HL-60 (cell line): ENCODE measurements at places on chromosomes 1 and 21.

- no peak for DNase-seq
Observed at GRCh38 chr1:61444288-61444687, 280.7 kb downstream of the TM2D1 start.

DNA sequence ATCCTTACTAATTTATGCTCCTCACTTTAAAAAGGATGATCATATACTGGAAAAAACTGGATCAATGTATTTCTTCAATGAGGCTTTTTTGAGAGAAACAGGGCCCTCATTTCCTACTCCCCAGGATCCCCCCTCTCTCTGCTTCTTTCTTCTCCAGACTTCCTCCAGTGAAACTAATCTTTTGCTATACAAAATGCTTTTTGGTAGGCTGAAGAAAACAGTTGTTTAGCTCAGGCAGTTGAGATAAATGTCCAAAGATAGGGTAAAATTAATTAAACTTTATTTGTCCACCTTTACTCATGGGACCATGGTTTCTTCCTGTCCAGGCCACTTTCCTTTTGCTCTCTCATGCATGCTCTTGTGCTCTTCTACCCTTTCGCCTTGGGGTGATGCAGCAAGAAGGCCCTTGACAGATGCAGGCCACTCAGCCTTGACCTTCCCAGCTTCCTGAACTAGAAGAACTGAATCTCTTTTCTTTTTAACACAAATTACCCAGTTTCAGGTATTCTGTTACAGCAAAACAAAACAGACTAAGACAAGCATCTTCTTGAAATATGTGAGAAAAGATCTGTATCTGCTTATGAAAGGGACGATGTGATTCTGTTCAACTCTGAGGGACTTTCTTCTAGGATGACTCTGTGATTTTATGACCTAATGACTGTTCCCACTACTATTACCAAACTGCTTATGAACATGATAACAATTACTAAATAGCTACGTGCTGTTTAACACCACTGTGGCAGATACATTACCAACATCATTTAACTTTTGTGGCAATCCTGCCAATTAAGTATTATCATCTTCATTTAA is 63.7 kb downstream of the NVL start:
- no peak for DNase-seq

- DNase-seq, result no peak
Observed at GRCh38 chr1:65896721-65897120, 104.0 kb downstream of the PDE4B start.

- no peak for DNase-seq
Observed at GRCh38 chr1:162300057-162300917, 76.4 kb downstream of the SPATA46 start.

- DNase-seq, result no peak
Observed at GRCh38 chr1:207288315-207288714, 33.2 kb upstream of the CD55 start.

DNA sequence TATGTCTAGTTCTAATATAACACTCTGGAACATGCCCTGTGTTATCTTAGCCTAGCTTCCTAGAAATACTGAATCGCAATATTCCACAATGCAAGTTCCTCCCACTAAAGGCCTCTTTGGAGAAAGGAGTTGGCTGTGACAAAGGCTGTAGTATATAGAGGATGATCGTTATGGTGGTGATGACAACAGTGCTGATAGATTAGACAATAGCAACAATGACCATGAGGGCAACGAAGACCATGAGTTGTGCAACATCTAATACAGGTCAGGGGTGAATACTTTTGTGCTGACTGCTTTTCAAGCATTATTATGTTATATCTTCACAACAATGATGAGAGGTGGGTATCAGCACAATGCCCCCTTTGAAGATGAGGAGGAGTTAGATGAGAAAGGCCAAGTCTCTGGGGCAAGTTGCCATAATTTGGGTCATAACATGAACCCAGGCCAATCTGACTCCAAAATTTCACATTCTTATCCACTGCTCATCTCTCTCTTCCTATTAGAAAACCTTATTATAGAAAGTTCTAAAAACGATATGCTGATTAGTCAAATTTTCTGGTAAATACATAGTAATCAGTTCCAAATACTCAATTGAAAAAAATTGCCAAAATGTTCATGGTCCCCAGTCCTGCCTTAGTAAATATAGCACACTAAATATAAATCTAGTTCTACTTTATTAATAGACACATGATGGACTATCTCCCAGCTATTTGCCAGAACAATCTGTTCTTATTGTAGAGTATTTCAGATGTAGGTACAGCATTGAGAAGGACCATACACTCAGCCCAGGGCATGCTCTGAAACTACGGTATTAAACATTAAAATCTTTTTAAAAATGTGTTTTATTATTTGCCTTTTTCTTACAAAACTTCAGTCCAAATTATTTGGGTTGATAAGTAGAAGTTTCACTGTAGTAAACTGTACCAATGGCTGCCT is 37.5 kb downstream of the HIVEP3 start:
- no peak for DNase-seq

GRCh38 chr1:5681654-5682053 is 310.6 kb downstream of the NPHP4 start:
- no peak for DNase-seq

DNA sequence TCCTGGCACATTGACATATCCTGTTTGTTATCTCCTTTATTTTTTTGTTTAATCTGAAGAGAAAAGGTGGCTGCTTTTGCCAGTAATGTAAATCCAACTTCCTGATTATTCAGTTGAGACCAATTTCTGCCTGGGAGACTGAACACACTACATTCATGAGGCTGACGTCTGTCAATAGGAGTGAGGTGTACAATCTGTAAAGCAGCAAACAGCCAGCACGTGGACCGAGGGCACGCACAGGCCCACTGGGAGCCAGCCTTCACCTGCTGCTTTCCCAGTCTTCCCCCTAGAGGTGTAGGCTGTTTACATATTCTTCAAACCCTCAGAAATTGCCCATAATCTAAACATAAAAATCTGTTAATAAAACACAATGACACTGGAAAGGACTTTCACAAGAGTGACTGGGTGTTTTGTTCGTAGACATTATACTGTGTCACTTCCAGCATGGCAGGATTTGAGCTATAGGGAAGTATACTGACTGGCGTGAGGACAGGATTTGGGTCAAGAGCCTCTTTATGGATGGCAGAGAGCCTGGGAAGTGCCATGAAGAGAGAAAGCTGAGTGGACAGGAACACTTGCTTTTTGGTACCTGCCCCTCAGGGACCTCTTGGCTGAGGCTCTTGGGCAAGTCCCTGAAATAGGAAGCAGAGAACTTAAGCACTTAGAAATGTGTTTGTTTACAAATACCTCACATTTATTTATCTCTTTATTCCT is 552.9 kb upstream of the CAMK1G start:
- no peak for DNase-seq

DNA sequence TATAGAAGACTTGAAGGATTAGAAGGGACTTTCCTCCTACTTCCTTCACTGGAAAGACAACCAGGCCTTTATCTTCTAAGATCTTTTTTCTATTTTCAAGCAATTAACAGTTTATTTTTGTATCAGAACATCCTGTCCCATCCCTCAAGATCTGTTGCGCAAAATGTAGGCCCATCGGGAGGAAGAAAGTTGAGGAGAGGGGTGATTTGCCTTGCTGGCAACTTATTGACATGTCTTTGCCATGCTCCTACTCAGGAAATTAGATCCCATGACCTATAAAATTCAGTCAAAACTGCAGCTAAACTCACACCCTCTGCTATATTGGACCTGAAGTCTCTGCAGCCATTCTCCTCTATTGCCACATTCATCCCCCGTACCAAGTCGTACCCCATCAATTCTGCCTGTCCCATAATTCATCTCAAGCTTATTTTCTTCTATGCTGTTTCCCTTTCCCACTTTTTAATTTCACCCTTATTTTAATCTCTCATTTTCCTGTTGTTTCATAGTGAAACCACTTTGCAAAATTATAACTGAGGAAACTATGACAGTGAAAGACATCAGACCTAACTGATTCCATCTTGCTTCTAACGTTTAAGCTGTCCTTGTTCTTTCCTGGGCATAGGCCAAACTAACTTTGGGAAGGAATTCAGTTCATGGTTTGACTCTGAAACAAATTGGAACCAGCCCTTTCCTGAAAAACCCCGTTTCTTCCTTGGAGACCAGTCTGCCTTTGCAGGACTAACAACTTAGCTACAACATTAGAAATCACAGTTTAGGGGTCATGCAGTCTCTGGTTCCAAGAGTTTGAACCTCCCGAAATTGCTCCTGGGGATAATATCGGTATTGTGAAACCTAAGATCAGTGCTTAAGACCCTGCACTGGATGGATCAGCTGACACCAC is 195.7 kb upstream of the PTBP2 start:
- DNase-seq, result no peak

GRCh38 chr1:21406659-21407058 is 33.3 kb upstream of the NBPF3 start:
- DNase-seq, result no peak

GRCh38 chr1:53369034-53369750 is 41.3 kb upstream of the LRP8 start:
- DNase-seq, result no peak
